ENCODE measurements at places on chromosomes 16 and 17.

GRCh38 chr17:50039058-50039457 is 16.9 kb upstream of the ITGA3 start:
- no peak for DNase-seq

DNA sequence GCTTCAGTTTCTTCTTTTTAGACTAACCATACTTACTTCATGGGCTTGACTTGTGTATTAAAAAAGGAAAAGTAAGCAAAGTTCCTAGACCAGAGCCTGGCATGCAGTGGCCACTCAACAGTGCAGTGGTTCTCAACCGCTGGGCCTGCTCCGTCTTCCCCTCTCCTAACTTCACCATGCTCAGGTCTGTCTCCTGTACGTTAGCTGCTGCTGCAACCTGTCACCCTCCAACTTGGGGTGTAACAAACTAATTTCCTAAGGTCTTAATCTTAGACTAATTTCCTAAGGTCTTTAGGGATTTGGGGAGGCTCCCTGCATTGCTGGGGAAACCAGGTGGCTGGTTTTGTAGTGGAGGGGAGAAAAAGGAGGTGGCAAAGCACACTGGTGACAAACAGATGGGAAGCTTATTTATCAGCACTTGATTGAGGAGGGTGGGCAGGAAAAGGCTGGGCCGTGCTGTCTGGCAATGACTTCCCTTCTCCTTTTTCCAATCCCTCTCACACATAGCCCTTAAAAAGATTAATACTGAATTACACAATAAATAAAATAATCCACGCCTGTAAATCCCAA is 2.2 kb upstream of the ARL4D start:
- DNase-seq: no peak

DNA sequence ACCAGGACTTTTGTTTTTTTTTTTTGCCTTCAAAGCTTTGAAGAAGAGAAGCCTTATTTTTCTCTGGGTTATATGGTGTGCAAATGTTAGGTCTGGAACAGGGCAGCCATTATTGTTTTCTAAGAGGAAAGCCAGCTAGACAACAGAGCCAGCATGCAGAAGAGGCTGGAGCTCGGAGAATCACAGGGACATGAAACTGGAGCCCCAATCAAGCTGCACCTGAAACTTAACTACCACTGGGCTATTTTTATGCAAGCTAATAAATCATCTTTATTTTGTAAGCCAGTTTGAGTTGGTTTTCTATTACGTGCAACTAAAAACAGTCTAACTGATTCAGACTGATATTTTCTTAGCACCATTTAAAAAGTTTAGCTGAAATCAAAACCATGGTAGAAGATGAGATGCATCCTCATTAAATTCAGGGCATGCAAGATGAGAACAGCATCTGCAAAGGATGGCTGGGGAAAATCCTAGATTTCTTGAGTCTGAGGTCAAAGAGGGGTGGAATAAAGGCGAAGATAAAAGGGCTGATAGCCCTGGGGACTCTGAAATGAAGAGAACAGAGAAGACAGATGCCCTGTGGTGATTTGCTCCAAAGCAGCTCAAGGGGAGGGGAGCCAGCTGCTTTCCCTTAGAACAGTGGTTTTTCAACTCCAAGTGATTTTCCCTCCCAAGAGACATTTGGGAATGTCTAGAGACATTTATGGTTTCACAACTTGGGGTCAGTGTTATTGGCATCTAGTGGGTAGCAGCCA is 177.1 kb upstream of the WSCD1 start:
- DNase-seq: no peak

DNA sequence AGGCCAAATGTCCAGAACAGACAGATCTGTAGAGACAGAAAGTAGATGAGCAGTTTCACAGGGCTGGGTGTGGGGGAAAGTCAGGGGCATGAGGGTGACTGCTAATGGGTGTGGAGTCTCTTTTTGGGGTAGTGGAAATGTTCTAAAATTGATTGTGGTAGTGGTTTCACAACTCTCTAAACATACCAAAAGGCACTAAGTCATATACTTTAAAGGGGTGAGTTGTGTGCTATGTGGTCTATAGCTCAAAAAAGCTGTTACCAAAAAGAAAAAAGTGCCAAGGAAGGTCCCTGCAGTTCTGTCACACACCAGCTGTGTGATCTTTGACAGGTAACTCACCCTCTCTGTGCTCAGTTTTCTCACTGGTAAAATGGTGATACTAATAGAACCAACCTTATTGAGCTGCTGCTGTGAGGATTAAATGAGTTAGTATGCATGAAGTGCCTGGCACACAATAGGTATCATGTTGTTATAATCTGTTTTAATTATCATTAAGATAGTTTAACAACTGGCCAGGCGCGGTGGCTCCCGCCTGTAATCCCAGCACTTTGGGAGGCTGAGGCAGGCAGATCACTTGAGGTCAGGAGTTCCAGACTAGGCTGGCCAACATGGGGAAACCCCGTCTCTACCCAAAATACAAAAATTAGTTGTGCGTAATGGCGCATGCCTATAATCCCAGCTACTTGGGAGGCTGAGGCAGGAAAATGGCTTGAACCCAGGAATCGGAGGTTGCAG is 10.3 kb downstream of the ITGAX start:
- DNase-seq: no peak

DNA sequence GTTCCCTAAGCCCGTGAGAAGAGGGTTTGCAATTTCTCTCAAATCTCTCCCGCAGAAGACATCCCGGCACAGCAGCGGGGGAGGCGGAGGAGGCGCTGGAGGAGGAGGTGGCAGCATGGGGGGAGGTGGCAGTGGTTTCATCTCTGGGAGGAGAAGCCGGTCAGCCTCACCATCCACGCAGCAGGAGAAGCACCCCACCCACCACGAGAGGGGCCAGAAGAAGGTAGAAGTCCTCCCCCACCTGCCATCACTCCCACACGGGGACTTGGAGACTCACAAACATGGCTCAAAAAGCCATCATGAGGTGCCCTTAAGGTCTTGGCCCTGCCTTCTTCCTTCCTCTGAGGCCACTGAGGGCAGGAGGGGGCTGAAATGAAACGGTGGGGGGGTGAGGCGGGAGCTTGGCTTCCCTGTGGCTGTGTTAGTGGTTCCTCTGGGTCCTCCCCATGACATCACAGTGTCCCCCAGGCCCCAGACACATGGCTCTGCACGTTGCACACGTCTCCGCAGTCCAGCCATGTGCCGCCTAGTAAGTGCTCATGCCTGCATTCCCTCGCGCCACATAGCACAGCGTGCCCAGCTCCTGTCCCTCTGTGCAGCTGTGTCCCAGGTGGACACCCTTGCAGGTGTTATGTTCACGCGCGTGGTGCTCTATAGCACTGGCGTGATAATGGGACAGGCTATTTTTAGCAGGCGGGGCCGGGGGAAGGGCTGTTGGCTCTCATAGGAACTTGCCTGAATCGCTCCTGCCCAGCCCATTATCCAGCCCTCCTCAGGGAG is 6.9 kb downstream of the MLLT6 start:
- no peak for DNase-seq

- no peak for DNase-seq
These were observed 5.0 kb upstream of the ALDH3A1 start for GRCh38 chr17:19753051-19753509.

- DNase-seq: no peak
These were observed 10.8 kb downstream of the C16orf90 start for GRCh38 chr16:3484318-3485096.

DNA sequence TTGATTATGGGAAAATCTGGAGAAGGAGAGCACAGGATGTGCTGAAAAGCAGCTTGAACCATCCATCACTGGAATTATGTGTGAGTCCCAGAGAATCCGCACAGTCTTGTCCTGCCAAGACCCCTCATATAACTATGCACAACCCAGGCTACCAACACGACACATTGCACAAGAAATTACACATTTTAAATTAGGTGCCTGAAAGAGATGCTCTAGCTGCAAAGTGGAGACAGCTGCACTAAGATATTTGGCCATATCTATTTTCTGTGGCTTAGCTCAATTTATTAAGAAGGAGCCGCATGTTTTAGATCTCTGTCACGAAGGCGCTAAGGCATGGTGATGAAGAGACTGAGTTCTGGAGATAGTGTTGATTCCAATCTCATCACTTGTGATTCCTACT is 1308.4 kb downstream of the CDH8 start:
- no peak for DNase-seq

DNA sequence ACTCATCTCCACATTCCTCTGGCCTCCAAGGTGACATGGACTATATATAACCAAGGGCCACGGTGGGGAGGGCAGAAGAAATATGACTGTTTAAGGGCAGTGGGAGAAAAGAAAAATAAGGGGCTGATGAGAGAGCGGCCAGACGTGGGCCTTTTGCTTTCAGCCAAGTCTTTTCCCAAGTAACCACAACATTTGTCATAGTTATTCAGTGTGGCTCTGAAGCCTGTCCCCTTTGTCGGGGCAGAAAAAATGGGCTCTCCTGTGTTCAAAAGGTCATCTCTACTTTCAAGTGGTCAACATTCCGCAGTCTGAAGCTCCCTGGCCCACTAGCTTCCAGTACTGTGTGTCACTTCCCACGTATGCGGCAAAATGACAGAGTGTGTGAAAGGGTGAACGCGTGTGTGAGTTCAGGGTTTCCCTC is 245.4 kb downstream of the NTN1 start:
- no peak for DNase-seq

DNA sequence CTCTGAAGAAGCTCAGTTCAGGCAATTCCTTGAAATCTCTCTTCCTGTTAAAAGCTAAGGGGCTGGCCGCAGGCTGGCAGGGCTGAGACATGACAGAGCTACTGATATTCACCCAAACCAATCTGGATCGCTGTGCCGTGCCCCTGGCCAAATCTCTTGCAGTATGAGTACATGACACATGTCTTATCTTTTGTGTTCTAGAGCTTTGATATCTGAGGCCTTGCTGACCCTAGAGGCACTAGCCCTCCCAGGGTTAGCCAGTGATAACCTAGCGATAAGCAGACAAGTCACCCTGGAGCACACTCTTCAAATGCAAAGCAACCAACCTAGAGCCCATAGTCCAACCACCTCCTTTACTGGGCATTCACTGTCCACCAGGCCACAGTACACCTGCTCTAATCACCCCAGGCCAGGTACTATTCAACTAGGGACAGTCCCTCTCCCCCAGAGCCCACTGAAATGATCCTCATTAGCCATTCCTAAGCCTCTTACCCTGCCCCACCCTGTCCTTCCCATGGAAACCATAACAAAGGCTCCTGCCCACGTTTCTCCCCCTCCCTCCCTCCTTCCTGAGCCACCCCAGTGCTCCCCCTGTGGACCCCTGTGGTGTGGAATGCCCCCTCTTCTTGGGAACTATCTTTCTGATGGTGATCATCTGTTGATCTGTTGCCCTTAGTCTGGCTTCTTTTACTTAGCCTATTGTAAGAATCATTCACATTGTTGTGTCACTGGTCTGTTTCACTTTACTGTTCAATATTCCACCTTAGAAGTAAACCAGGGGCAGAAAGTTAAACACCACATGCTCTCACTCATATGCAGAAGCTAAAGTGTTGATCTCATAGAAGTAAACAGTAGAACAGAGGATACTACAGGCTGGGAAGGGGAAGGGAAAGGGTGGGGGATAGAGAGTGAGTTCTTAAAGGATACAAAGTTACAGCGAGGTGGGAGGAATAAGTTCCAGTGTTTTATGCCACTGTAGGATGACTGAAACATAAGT is 52.5 kb downstream of the TEKT5 start:
- no peak for DNase-seq

GRCh38 chr16:1929105-1929504 is 10.9 kb upstream of the HS3ST6 start:
- no peak for DNase-seq

- no peak for DNase-seq
These were observed 923 bp downstream of the GDPD3 start for GRCh38 chr16:30112197-30113030.

Data from CMK (cell line).